ENCODE measurements at places on chromosomes 13 and 19.
A peak's percentile ranks its signal among the peaks of the same experiment; 100 is the strongest.

DNA sequence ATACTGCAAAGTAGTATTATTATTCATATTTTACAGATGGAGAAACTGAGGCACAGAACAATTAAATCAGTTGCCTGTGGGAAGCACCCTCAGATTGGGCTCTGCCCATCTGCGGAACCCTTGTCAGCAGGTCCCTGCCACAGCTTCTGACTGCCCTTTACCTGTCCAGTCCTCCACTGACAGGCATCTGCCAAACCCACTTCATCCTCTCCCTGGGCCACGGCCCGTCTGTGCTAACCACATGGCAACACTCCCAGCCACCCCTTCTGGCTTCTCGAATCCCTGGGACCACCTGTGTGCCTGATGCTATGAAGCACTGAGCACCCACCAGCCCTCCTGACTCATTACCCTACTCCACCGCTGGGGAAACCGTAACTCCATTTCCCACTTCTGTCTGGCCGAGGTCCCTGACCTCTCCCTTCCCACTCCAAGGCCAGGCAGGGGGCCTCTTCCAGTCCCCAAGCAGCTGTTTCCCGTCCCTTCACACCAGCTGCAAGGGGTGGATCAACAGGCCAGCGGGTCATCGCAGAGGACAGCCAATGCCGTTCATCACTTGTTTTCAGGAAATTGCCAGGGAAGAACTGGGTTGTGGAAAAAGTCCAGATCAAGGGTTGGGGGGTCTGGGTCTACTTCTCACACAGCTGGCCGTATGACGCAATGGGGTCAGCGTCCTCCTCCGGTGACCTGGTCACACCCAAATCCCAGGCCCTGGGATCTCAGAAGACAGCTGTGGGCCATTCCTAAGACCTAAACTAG lies 2.5 kb downstream of the KANK3 start:
- no peak for DNase-seq

- peak; percentile 84 for DNase-seq
Measured at GRCh38 chr13:49400755-49401659, 42.9 kb downstream of the CAB39L start.

GRCh38 chr19:49870309-49870901 lies 3.0 kb upstream of the PNKP start:
- DNase-seq, result no peak

GRCh38 chr13:49938921-49939320 lies 2.8 kb upstream of the SPRYD7 start:
- DNase-seq, result no peak

Data from Ammon's horn (tissue), 1 donor.